Stimulated activated CD4-positive, alpha-beta T cell treated with anti-CD3 and anti-CD28 coated beads, Interleukin-4, amount 100 ng/mL, for 24 hours (primary cell): ENCODE measurements at places on chromosomes 16 and 17.
A peak's percentile ranks its signal among the peaks of the same experiment; 100 is the strongest.

DNA sequence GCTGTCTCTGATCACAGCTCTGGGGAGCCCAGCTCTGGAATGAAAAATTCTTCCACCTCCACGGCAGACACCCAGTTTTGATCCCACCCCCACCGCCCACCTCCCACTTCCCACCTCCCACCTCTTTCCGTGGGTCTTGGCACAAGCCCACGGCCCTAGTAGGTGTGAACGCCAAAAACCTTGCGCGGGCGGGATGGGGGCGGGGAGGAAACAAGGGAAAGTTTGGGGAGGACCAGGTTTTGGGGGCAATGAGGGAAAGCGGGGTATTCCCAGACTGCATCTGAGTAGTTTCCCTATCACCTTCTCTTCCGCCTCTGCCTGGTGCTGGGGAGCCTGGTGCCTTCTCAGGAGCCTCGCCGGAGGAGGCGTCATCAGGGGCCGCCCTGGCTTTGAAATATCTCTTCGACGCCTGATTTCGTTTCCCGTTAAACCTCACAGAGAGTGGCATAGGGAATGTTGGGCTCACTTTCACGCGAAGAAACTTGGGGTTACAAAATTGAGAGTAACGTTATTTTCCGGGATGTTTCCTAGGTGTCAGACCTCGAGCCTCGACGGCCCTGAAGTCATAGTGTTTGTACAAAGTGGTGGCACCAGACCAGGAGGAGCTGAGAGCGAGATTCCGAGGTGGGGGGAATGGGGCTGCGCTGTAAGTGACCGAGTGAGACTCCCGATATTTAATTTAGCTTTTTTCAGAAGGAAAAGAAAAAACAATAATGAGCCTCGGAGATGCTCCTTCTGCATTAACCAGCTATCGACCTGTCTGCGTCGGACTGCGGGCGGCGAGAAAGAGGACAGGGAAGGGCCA, 1.6 kb upstream of the IRX3 start:
- DNase-seq: no peak

GRCh38 chr16:85908444-85908843, 9.5 kb downstream of the IRF8 start:
- DNase-seq: no peak

- no peak for DNase-seq
These were observed 521 bp upstream of the G6PC3 start for GRCh38 chr17:44069974-44070454.

DNA sequence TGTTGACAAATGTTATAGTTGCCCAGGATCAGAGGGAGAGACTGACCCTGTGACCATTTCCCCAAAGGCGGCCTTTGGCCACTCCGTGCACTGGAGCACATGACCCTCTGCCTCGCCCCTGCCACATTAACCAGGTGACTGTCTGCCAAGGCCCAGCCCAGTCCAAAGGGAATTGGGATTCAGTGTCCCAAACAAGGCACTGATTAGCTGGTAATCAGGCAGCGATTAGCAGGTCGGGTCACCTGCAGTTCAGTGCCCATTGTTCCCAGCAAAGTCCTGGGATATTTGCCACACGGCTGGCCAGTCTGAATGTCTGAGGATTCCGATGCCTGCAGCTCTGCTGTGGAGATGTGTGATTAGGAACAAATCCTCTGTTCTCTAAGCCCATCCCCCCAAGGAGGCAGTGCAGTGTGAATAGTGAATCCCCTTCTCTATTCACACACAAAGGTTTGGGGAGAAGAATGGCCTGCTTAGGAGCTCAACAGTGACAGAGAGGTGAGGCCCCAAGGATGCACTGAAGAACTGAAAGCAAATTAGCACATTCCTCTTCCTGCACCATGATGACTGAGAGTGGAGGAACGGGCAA, 123.1 kb upstream of the MAF start:
- no peak for DNase-seq

GRCh38 chr16:67428146-67428731, 2.7 kb upstream of the HSD11B2 start:
- peak; percentile 60 for DNase-seq

DNA sequence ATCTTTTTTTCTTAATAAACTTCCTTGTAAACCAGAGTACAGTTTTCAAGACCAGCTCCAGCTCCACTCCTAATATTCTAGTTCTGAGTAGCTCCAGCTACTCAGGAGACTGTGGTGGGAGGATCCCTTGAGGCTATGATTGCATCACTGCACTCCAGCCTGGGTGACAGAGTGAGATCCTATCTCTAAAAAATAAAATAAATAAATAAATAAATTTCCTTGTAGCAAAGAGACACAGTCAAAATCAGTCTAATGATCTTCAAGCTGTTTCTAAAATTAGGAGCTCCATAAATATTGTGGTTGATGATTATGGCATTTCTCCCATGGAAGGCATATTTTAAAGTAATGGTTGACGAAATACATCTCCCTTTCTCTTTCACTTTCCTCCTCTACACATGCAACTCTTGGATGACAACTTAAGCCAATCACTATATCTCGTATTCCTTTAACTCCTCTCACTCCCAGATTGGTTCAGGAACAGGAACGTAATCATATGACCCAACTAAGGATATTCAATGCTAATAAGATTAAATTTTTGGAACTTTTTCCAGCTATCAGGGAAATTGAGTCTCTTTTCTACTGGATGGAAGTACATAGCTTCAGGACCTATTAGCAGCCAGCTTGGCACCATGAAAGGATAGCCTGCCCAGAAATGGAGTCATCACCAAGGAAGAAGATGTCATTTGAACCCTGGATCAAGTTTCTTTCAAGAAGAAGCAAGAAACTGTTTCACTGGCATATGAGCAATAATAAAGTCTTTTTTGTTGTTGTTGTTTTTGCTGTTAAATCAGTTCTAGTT, 42.1 kb upstream of the TAOK1 start:
- DNase-seq: no peak

DNA sequence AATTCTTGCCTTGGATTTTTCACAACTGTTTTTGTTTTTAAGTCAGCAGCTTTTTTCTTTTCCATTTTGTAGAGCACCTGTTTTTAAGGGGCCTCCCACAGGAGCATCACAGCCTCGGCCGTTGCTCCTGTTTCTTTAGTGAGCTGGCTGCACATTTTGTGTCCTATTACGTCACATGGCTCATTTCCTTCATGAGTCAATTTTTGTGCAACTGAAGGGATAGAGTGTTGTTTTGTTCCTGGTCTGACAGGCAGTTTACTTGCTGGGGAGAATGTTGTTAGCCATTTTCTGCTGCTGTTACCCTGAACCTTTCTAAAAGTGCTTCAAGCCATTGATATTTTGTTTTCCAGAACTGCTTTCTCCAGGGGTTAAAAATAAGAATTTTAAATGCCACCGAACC, 45.0 kb upstream of the CRISPLD2 start:
- DNase-seq: no peak

GRCh38 chr17:4772235-4772613, 538 bp downstream of the TM4SF5 start:
- DNase-seq: no peak

DNA sequence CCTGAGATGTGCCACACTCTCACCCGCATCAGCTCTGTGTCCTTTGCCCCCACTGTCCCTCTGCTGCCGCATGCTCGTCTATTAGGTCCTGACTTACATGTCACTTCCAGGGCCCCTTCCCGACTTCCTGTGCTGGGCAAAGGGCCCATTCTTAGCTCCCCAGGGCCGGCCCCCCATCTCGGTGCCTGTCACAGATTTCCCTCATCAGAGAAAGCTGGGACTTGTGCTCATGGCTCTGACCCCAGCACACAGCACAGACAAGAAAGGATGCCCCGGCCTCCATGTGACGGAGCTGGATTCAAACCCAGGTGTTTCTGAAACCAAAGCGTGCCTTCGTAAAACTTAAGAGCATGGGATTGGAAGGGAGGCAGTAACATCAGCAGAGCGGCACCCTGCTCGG, 5.9 kb upstream of the MAPK7 start:
- no peak for DNase-seq

DNA sequence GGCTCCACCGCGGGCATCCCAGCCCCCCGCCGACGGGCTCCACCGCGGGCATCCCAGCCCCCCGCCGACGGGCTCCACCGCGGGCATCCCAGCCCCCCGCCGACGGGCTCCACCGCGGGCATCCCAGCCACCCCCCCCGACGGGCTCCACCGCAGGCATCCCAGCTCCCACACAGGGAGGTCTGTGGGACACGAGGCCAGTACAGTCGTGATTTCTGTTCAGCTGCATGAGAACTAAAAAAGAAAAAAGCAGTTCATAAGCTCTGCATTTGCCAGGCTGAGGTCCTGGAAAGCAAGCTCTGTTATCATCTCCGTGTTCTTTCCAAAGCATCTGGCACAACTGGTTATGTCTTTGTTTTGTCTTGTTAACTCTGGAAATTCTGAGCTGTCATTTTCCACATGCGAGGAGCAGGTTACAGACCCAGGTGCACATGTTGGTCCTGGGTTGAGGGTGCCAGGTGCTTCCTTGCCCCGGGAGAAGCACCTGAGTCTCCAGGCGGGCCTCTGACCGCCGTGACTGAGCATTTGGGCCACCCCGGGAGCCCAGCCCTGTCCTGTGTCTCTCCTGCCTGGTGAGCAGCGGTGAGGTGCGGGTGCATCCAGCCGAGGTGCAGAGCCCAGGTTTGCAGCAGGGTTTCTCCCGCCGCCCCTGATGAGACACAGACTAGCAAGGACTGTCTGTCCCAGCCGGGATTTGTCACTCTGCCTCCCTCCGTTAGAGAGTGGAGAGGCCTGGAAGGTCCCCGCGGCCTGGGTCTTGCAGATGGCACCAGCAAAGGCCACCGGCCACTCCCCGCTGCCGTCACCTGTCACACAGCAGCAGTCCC, 9.9 kb upstream of the WFIKKN1 start:
- no peak for DNase-seq

DNA sequence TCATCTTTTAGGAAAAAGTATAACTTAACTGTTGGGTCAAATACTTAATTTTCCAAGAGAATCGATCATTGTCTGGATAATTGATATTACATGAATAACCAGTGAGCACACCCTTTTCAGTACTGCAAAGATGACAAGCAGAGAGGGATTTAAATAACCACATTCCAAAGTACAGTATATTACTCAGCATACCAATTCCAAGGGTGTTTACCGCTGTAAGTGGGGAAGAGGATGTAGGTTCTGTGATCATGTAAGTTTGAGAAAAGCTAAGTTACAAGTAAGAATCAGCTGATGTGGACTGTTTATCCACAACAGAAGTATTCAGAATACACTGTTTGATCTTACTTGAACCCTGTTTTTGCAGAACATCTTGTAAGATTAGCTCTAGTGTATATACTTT, 6.1 kb downstream of the GDE1 start:
- DNase-seq: no peak

GRCh38 chr17:45155483-45155882, 6.2 kb upstream of the HEXIM2 start:
- no peak for DNase-seq

- DNase-seq: no peak
These were observed 36.3 kb upstream of the BCAR1 start for GRCh38 chr16:75287708-75288107.

- no peak for DNase-seq
These were observed 15.1 kb upstream of the AATK start for GRCh38 chr17:81180836-81181810.

- no peak for DNase-seq
These were observed 188.1 kb downstream of the IRX5 start for GRCh38 chr16:55118701-55119260.

- no peak for DNase-seq
These were observed 8.3 kb downstream of the TAT start for GRCh38 chr16:71568551-71568950.

DNA sequence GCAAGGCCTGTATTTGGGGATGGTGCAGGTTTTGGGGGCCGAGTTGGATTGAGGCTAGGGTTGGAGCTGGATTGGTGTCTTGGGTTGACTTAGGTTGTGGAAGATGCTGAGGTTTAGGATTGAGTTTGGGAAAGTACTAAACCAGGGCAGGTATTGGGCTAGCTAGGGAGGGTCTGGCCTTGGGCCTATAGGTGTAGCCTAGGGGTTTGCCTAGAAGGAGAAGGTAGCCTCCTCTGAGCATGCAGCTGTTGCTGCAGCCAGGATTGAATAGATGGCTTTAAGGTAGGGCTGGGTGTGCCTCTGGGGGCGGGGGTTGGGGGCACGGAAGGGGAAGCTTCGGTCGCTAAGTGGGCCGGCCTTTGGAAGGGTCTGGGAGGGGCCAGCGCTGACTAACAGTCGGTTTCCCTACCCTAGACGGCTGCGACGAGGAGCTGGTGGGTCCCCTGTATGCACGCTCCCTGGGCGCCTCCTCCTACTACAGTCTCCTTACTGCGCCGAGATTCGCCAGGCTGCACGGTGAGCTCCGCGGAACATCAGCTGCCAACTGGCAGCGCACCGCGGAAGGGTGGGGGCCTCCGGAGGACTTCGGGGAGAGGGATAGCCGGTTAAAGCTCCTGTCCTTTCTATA, 1.2 kb downstream of the CNTNAP1 start:
- no peak for DNase-seq

DNA sequence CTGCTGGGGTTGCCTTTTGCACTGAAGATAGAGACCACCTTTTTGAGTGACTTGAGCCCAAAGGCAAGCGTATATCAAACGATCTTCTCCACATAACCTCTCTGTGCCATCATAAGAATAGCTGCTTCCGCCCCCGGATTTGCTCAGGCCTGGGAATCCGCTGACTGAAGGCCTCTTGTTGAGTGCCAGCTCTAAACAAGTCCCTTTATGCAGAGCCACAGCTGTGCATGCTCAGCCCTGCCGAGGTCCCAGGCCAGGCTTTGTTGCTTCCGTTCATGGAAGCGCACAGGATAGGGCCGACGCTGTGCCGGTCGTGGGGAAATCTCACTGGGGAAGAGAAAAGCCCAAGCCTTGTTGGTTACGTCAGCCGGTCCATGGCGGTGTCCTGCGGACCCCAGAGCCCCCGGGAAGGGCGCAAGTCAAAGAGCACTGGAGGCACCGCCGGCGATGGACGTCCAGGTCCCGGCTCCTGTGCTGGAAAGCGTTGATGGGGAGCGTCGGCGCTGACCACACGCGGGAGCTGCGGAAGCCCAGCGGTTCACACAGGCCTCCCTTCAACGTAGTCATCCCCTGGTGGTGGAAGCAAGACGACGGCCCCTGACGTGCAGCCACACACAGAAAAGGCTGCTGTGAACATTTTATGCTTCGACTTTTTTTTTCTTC, 23.5 kb upstream of the RPL13 start:
- DNase-seq: no peak

DNA sequence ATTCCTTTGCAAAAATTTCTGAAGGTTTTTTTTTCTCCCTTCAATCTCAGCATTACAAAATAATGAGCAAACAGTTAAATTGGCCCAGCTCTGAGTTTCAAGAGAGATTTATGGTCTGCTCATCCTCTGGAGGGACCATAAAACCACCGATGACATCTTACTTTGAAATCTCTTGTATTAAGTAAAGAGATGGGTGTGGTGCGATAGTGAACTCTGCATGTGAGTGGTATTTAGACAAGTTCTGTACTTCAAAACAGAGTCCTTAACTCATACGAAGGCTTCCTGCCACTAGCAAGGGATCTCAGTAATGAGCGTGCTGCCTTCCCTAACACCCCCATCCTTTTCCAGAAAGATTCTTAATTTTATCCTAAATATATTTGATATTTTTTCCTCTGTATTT, 2.1 kb downstream of the FAM20A start:
- no peak for DNase-seq

- DNase-seq: no peak
These were observed 14.0 kb upstream of the PABPN1L start for GRCh38 chr16:88880226-88881006.

GRCh38 chr16:8850279-8850885, 18.4 kb downstream of the CARHSP1 start:
- DNase-seq: no peak

- DNase-seq: no peak
These were observed 180.4 kb downstream of the IRF8 start for GRCh38 chr16:86079255-86079885.
